H9 (cell line): ENCODE measurements at places on chromosomes 12 and 14. TPM values are rescaled to one million over a fixed set of nuclear protein-coding genes. Genes with fewer than 3 reads are reported as not detected.

ITGA7 gene
- 114 and 119 TPM in 2 replicates for total RNA-seq

GRCh38 chr14:98840091-98840490 is 431.9 kb downstream of the BCL11B start:
- DNase-seq = peak; percentile 14

GRCh38 chr12:131779027-131779426 is 49.2 kb upstream of the MMP17 start:
- DNase-seq = no peak

SNX6 gene
- total RNA-seq = 67.5 and 69.3 TPM in 2 replicates

- no peak for DNase-seq
Measured at GRCh38 chr14:52363041-52363704, 49.1 kb downstream of the PTGER2 start.

ABCC9 gene
- not detected in 2 replicates for total RNA-seq

DNA sequence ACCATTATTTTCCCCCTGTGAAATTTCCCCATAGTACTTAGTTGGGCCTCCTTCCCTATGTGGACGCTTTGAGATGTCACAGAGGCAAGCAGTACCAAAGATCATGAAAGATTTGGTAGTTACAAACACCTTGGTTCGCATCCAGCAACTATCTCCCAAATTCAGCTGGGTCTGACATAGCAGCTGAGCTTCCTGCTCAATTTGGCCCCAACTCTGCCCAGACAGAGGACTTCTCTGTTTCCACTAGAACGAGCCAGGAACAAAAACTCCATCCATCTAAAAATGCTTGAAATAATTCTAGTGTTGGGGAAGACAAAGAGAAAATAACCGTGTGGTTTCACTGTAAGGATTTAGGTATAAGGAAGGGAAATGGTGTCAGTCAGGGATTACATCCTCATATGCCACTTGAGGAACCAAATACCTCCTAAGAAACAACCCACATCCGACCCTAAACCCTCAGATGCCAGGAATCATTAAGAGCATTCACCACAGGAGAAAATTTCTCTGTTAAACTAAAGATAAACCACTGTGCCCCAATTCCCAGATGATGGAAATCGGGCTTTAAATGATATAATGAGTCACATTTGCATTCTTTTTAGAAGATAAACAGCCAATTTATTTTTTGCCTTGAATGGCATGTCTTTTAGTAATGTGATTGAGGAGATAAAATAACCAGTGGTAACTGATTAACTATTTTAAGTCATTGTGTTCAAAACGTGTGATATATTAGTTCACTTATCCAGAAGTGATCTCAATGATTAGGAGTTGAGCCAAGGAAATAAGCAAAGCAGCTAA is 103.7 kb upstream of the IFNG-AS1 start:
- DNase-seq = no peak

REM2 gene
- 1.2 and 1.4 TPM in 2 replicates for total RNA-seq

DNA sequence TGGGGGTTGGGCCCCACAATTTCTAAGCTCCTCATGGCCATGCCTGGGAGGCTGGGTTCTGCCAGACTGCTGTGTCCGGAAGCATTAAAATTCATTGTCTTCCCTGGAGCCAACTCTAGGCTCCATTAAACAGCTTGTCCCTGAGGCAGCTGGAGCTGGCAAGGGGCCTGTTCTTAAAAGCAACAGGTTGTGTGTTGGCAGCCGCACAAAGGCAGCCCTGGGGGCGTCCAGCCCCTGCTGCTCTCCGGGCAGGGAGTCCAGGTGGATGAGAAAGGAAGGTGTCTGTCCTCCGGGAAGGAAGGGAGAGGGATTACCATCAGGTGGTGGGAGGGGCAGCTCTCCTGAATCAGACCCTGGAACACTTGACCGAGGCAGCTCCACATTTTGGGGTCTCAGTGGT is 98.9 kb downstream of the CHST11 start:
- DNase-seq = no peak

- no peak for DNase-seq
Measured at GRCh38 chr12:25458047-25458552, 95.0 kb downstream of the LMNTD1 start.

SMCO2 gene
- 0.20 TPM in 2 replicates for total RNA-seq

GRCh38 chr14:90900476-90901083 is 84.3 kb upstream of the TTC7B start:
- DNase-seq = no peak

GRCh38 chr12:124385219-124385969 is 90.5 kb downstream of the RFLNA start:
- no peak for DNase-seq
